ENCODE measurements at places on chromosomes 7 and 10.

- DNase-seq: peak; percentile 11
Observed at GRCh38 chr7:73683788-73684693, 644 bp downstream of the BUD23 start.

GRCh38 chr7:42476255-42476654, 239.2 kb upstream of the GLI3 start:
- no peak for DNase-seq

DNA sequence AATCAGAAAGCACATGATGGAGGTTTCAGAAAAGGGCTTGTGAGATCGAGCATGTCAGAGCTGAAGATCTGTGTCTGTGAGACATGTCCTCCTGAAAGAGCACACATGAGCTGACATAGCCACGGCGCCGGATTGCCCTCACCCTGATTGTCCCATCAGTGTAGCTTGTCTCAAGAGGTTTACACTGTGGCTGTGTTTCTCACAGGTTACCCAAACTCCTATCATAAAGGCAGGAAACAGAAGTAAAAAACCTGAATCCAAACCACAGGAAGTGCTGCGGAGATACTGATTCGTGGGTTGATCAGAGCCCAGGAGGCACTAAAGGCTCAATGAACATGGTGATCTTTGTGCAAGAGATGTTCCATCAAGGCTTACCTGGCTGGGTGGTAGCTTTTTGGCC, 3.9 kb upstream of the ATP6V0E2 start:
- no peak for DNase-seq

- DNase-seq: no peak
Observed at GRCh38 chr7:129341212-129341611, 93.0 kb upstream of the STRIP2 start.

- DNase-seq: peak; percentile 51
Observed at GRCh38 chr7:28806841-28807240, 151.3 kb downstream of the TRIL start.

DNA sequence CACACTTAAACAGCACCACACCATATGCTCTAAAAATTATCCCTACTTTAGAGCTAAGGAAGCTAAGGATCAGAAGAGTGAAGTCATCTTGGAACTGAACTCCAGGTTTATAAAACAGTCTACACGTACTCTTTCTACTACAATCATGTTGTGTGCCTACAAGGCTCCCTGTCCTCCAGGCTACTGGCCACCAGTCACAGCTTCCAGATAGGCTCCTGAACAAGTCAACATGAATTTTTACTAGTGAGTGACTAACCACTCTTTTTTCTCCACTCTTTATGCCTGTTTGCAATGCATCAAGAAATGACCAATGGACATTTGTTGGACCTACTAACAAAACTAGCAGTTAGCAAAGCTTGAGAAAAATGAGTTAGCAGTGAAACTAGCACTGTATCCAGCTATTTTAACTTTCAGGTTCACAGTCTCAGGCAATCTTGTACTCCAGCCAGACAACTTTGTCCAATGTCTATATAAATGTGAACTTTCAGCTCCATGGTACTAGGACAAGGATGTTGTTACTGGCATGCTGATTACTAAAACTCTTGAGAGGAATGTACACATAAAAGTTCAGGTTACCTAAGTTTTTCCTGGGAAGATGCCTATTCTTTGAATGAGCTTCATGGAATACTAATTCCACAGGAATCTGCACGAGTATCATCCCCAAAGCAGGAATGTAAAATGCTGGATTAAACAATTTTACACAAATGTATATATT, 180.0 kb downstream of the BTAF1 start:
- peak; percentile 52 for DNase-seq

DNA sequence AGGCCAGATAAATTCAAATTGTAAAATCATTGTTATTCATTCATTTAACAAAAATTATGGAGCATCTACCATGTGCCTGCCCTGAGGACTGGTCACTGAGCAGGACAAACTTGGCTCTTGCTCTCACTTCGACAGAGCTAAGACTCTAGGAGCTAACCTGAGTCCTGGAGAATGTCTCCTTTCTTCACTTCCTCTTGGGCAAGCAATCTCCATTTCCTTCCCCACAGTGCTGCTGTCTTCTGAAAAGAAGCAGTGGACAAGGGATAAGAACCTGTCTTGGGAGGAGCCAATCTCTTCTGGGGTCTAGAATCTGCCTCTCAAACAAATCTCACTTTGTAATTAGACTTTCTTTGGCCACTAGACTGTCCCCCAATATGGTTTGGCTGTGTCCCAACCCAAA, 76.2 kb upstream of the PLXNA4 start:
- DNase-seq: no peak

- peak; percentile 77 for DNase-seq
Observed at GRCh38 chr10:69327463-69328379, 49.4 kb downstream of the HK1 start.

GRCh38 chr7:29337546-29338116, 143.1 kb downstream of the CHN2 start:
- DNase-seq: no peak

DNA sequence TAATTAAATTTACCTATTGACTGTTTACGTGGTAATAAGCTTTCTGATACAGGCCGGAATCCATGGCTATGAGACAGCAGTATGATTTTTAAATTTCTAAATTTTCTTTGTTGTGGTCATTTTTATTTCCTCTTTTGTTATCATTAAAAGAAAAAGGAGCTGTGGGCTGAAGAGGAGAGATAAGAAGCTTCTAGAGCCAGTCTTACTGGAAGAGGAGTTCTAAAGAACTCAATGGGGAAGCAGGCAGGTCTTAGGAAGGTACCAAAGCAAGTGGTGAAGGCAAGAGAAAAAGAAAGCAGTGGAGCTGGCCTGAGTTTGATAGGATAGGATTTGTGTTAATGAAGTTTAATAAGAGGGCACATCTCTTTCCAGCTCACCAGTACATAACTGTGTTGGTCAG, 1187.8 kb downstream of the CNTNAP2 start:
- no peak for DNase-seq

DNA sequence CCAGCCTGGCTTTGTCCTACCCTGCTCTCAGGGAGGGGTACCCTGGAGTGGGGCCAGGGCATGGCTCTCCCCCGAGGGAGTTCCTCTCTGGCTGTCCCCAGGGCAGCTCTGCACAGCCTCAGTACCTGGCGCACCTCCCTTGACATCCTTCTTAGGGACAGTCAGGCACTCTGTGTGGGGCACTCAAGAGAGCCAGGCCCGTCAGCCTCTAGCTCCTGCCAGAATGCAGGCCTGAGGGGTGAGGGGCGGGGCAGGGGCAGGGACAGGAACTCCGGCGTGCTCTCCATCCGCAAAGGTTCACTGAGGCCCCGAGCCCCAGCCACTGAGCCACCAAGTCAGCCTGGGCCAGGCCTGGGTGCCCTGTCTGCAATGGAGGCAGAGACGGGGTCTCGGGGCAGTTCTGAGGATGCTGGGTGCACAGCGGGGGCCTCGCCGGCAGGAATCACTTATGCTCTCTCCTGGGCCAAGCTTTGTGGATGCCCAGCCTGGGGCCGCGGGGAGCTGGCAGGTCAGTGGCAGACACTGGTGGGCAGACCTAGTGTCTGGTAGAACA, 10.1 kb downstream of the LIMK1 start:
- no peak for DNase-seq

DNA sequence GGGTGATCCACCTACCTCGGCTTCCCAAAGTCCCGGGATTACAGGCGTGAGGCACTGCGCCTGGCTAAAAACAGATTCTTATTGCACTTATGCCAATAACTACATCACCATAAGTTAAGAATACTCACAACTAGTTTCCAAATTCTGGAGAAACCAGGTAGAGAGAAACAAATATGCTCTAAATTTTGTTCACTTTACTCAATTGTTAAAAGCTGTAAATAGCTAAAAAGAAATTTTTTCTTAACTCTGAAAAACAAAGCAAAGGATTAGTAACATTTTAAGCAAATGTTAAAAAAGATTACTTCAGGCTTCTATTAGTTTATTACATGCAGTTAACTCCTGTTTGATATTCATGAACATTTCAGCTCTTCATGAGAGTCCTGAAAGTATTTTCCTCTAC, 28.3 kb upstream of the ZMIZ2 start:
- DNase-seq: no peak

DNA sequence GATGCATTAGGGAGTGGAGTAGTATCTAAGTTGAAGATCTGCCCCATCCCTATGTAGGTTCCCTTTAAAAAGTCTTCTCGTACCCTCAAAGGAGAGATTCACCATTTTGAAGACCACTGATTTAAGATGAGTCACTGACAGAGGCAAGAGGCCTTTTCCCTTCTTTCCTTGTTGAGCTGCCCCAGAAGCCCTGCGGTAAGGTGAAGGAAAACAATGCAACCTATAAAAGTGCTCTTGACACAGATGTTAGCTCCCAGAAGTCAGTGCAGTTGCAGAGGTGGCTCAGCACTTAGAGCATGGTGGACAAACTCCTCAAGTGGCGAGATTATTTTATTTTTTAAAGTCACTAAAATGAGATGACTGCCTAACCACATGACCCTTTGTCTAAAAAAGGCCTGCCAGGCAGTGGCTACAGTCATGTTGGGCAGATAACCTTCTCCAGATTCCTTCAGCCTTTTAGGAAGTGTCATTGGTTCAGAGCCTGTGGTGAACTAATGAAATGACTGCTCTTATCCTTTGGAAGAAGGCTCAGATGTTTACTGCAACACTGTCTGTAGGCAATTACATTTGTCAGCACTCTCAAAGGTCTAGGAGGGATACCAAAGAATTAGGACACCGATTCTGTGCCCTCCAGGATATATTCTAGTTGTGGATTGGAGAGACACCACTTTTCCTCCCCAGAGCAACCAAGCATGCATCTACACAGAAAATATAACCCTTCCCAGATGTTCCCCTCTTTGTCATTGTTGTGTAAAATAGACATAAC, 88.7 kb downstream of the ARID5B start:
- DNase-seq: peak; percentile 40

GRCh38 chr7:25288556-25289307, 60.4 kb upstream of the NPVF start:
- no peak for DNase-seq

DNA sequence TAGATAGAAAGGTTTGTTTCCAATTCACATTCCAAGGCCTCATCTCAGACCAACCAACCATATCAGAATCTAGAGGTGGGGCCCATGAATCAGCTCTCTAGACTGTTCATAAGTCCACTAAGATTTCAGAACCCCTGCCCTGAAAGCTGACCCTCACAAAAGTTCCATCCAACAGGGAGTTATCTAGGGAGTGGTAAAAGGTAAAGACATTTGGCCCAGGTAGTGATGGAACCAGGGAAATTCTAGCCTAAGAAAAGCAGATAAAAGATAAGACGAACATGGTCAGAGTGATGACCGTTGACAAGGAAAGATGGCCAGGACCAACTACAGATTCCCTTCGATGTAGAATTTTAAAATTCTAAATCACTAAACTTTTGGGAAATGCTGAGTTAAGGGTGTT, 198.0 kb upstream of the NEBL start:
- DNase-seq: no peak

DNA sequence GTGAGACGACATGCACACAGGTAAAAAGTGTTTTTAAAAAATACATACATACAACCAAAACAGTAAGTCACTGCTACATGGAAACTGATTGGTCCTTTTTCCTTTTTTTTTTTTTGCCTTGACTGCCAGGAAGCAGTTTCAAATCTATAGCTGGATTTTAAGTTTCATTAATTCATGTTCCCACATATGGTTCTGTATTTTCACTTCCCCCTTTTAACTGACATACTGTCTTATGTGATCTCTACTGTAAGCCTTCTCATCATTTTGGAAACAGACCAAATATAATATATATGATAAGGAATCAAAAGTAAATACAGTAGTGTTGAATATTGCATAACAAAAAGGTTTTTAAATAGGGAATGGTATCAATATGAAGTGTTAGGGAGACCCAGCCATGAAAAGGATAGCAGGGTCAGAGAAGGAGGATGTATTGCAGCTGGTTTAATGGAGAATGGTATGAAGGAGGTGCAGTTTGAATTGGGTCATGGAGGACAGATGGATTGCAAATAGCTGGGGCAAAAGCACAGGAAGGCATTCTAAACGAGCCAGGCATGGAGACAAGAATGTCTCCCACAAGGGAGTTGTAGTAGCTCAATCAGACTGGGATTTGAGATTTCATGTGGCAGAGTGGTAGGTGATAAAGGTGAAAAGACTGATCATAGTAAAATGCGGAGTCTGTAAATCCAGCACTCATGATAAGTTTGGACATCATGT, 5.4 kb downstream of the CAV1 start:
- peak; percentile 59 for DNase-seq

DNA sequence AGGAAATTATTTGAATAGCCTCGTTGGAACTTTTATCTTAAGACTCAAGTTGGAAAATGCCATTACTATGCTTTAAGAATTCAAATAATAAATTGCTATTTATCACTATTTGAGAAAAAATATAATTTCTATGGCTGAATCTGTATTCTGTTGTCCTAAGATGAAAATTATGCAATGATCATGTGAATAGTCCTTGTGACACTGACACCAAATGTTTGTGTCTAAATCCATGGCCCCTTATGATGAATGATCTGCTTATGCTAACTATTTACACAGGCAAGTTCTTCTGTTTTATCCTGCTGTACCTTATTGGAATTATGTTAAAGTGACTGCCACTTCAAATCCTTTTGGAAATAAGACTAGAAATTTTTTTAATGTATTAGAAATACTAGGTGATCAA, 208.7 kb downstream of the DOCK4 start:
- no peak for DNase-seq

Measured in EH (cell line).